Activated CD8-positive, alpha-beta memory T cell treated with anti-CD3 and anti-CD28 coated beads for 4 hours (primary cell): ENCODE measurements at places on chromosomes 5 and 9.

DNA sequence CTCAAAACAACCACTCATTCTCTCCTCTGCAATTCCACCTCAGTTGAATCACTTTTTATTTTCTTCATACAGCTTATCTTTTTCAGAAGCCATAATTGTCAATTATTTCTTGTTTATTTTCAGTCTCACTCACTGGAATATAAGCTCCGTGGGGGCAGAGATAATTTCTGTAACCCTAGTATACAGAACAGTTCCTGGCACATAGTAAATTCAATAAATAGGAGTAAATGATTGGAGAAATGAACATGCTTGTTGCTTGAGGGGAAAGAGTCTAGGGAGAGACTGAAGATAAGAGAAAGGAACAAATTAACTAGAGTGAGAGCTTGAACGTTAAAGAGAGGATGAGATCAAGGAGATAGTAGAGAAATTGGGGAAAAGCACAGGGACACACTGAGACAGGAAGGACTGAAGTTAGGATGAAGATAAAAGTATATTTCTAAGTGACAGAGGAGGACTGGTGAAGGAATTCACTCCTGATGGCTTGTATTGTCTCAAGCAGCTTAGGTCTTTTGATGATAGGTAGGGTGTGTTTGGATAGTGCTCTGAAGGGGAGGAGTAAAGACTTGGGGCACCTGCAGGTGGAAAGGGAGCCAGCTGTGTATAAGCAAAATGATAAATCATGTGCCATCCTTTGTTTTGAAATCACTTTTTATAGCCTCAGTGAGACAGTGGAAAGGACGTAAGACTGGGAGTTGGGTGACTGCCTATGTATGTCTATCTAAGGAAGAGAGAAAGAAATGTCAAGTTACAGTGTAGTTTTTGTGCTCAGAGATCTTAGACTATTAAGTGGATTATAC is 2.2 kb downstream of the NAA35 start:
- no peak for DNase-seq

- no peak for DNase-seq
These were observed 73.3 kb downstream of the DPYSL3 start for GRCh38 chr5:147436596-147436995.

- no peak for DNase-seq
These were observed 12.1 kb upstream of the RCL1 start for GRCh38 chr9:4780651-4781050.

DNA sequence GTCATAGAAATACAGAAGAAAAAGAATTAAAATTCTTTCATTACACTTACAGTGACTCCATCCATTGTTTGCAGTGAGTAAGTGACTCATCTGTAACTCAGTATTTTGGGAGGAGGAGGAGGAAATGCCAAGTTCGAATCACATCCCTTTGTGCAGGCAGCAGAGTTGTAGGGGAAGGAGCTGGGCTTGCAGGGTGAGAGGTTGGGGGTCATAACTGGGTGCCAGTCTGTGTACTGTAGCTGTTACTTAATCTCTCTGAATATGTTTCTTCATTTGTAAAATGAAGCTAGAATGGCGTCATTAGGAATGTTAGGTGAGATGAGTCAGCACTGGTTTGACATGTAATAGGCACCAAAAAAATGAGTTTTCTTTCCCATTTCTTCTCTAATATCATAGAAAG is 235.7 kb upstream of the ADAMTSL1 start:
- no peak for DNase-seq
